ENCODE measurements at places on chromosomes 5 and 9.
A peak's percentile ranks its signal among the peaks of the same experiment; 100 is the strongest.

DNA sequence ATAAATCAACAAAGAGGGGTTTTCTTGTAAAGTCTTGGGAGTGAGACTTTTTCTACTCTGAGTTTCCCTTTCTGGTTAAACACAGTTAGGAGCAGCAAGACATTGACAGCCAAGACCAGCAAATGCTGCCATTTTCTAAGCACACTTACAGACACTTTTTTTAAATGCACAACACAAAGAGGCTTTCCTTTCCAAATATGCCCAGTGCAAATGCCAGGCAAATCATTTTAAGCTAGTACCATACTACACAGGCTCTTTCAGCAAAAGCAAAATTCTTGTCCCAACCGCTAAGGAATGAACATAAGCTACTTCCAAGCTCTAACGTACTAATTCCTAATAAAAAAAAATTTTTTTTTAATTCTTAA lies 68.2 kb downstream of the DENND1A start:
- DNase-seq, result no peak

DNA sequence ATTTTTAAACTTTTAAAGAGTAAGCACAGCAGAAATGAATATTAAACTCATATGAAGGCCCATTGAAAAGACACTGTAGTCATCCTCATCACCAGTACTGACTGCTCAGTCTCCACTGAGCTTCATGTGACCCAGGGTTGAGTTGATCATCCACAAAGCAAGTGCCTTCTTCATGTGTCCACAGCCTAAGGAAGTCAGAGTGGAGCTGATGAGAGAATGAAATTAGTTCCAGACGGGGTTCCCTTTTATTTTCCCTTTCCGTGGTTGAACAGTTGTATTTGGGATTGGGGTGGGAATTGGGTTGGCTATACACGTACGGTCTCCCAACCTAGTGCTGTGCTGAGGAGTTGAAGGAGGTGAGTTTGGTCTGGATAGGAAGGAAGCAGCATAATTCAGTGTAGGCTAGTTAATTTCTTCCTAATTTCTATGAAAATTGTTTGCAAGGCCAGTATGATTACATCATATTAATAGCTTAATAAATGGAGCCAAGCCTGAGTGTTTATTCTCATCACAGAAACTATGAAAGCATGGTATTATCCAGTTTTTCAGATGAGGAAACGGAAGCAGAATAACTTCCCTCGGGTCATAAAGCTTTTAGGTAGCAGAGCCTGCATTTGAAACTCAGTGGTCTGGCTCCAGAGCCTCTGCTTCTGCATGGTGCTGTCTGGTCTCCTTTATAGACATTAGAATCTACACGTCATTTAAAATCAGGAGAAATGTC lies 103.9 kb upstream of the DMRT1 start:
- no peak for DNase-seq

- no peak for DNase-seq
Observed at GRCh38 chr5:73450672-73451223, 2.2 kb upstream of the FOXD1 start.

DNA sequence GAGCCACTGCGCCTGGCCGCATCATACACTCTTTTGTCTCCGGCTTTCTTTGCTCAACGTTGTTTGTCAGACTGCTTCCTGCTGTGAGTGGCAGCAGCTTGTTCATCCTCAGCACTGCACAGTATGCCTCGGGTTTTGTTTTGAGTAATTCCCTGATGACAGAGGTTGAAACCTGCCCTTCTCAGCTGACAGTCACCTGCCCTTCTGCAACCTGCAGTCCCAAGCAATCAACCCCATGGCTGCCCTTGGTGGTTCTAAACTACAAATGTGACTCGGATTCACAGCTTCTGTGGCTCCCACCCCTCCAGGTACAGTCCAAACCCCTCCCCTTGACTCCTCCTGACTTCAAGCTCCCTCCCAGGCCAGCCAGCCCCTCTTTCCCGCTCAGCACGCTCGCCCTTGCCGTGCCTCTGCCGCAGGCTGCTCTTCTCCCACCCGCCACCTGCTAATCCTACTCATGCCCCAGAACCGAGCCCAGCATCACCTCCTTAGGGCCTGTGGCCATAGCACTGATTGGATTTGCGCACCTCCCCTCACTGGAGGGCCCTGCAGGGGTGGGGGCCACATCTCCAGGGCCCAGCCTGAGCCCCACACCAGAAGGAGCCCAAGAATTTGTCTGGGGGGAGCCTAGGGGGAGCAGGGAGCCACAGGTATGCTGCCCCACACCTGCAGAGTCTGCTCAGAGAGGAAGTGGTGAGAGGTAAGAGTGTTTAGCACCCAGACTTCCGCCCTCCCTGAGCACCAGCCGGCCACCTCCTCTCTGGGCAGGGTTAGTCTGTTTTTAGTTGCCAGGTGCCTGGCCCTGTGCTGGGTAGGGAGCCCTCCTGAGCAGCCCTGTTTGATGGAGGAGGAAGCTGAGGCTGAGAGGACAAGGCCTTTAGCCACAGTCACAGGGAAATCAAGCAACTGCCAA lies 10.1 kb downstream of the EEIG1 start:
- peak; percentile 73 for DNase-seq

- no peak for DNase-seq
Observed at GRCh38 chr5:113503146-113503545, 10.3 kb upstream of the YTHDC2 start.

Measured in DMS79 (cell line).